ENCODE measurements at places on chromosomes 3 and 15.

DNA sequence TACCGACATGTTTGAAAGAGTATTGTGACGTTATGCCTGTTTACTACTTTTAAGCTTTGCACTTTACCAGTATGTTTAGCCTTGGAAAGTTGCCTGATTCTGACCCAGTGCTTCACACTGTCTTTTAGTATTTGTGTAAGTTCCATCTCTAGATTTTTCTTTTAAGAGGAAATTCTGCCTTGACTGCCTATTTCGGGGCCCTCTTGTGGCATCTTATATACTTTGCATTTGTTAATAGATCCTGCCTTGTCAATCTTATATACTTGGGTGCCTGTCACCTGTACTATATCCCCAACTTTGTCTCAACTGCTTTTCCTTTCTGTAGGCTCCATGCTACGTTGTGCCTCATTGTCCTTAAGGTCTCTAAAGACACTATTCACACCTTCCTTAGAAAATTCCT, 244.6 kb downstream of the STXBP5L start:
- no peak for DNase-seq

DNA sequence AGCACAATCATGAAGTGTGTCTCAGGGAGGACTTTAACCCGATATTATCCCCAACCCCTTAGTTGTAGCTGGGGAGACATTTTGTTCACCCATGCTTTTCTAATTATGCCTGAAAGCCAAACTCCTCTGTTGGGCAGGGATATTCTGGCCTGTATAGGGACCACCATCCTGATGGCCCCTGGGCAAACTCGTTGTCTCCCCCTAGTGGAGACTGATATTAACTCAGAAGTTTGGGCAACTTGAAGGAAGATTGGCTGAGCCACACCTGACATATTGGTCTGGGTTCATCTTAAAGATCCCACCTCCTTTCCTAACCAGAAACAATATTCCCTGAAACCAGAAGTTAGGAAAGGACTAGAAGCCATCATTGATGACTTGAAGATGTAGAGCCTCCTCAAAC, 42.3 kb downstream of the TM4SF18 start:
- peak; percentile 14 for DNase-seq

DNA sequence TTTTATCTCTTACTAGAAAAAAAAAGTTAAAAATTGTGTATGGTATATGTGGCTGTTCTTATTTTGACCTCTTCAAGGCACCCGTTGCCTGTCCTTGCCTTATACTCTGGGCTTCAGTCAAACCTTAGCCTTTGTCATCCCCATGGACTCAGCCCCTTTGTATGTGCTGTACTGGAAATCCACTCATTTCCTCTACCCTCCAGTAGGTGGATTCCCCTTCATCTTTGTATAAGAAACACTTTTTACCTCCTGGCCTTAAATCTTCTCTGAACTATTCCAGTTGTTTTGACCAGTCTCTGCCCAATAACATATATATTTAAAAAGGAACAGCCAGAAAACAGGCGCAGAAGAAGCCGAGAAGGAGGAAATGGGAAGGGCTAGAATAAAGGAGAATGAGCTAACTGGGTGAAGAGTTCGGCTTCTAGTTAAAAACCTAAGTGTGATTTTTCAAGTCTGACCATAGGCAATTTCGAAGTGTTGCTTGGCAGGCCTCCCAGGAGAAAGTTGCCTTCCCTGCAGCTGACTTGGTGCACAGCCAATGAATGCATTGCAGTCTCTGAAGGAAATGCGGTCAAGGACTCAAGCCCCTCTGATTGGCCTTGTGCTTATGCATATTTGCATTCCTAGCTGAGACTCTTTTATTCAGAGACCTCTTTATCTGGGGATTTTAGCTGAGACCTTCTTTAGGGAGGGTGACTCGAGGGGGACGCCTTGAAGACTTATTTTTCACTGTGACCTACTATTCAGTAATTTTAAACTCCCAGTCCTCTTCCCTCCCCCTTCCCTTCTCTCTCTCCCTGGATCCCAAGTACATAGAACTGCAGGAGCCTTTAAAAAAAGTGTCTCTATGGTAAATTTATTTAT, 277.4 kb downstream of the ROBO1 start:
- DNase-seq = no peak

DNA sequence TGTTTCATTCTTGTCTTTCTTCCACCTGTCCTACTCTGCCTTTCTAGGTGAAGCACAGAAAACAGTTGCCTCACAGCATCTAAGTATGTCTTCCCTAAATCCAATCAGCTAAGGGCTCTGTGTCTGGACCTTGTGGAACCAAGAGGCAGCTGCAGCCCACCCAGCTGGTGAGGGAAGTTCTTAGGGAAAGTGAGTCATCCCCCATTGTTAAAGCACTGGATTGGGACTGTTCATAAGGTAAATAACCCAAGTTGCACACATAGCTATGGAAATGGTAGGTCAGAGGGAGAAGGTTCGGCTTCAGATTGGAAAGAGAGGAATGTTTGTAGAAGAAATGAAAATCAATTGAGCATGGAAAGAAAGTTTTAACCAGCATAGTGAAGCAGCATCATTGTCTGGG, 18.0 kb upstream of the ARNT2 start:
- no peak for DNase-seq

DNA sequence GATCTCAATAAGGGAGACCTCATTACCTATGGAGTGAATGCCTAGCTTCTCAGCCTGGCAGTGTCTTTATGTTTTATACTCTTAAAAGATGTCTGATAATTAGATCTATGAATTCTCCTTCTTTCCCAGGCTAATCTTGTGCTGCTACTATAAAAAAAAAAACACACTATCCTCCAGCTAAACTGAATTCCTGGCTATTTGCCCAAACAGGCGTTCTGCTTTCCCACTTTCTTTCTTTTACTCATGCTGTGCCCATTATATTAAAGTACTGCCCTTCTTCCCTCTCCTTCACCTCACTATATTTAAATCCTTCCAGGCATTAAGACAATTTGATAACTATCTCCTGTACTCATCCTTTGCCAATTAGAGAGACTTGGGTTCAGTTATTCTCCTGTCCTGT, 1134.9 kb downstream of the ROBO2 start:
- DNase-seq = no peak

DNA sequence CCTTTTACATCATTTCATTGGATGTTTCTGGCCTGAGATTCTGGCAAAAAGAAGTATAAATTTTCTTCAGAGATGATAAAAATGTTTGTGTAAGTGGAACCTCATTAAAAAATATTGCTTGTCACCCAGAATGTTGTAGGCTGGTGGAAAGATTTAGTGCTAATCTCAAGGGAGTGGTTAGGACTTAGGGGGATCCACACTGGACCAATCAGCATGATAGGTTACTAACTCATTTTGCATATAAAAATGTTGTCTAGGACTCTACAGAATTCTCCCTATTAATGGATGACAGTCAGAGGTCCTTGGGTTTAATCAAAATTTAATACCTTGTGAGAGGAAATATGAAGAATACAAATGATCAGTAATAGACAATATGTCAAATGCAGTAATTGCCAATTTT, 108.6 kb upstream of the TNIK start:
- no peak for DNase-seq

DNA sequence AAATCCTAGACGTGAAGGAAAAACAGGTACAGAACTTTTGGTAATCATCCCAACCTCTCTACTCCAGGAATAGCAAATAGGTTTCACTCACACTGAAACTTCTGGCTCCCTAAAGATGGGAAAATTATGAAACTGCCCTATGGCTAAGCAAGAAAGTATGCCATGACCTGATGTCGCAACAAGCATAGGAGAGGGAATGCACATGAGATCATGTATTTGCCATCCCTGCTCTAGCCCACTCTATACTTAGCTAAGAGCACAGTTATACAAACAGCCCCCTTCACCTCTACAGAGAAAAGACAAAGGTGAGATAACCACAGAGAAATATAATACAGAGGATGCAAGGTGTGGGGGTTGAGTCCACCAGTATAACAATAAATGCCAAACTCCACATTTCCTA, 102.7 kb downstream of the TBC1D5 start:
- DNase-seq = no peak

DNA sequence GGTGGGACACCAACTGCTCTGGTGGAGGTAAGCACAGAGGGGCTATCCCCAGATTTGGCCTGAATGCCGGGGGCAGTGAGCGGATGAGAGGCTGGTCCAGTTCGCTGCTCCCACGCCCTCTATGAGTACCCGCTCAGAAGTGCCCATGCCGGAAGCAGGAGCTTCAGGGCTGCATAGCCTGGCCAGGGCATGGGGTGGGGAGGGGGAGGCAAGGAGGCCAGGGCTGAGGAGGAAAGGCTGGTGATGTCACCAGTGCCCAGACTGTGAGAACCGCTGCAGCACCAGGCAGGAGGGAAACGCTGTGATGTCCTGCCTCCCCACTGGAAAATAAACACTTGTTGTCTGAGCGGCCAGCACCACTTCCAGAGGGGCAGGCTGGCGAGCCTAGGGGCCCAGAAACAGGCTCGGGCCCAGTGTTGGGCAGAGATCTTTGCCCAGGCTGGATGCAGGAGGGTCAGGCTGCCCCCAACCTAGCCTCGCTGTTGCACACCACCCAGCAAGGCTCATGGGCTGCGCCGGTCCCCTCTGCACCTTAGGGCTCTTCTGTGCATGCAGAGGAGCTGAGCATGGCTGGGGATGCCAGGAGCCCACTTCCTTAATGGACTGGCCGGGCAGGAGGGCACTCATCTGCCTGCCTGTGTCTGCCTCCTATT, 10.9 kb upstream of the DLL4 start:
- no peak for DNase-seq

- peak; percentile 74 for DNase-seq
These were observed 35.6 kb downstream of the SMAD3 start for GRCh38 chr15:67100801-67101581.

All from common myeloid progenitor, CD34-positive (primary cell).